ENCODE measurements at places on chromosomes 11 and 22.

DNA sequence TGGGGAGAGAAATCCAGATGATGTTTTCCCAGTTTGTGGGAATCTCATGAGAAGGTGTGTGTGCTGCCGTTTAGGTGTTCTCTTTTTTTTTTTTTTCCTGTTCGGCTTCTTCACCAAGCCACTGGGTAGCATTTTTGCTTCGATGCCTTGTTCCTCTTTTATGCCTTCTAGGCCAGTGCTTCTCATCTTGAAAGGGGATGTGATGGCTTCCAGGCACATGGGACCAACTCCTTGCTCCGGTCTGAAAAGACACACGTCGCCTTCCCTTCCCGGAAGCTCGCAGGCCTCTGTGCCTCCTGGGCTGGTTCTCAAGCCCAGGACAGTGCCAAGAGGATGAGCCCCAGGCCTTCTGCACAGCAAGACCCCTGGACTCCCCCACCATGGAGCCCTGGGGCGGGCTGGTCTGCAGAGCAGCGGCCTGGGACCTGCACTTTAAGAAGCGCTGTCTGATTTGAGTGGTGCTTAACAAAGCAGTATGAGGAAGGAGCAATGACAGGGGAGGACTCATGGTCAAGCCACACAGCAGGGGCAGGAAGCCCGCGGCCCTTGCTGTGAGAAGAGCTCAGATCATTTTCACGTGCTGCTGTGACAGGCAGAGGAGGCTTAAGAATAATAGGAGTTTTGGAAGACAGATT, 158.8 kb downstream of the MPPED1 start:
- DNase-seq, result no peak

- DNase-seq, result peak; percentile 71
Observed at GRCh38 chr22:41501209-41501608, 32.3 kb downstream of the ACO2 start.

- no peak for DNase-seq
Observed at GRCh38 chr11:93537767-93538261, 5.4 kb downstream of the SMCO4 start.

DNA sequence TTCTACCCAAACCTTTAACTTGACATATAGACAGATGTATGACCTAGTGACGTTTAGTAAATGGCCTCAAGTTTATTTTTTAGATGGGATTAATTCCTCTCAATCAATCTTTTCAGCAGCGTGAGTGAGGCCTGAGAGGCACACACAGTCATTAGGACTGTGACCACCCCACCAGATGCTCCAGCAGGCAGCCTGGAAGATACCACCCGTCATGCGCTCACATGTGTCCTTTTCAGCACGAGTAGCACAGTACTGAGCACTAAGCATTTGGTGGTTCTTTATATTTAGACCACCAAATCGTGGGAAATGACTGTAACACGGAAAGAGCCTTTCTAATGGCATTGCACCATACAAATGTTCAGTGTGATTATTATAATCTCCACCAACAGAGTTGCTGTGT, 354.6 kb upstream of the DDI1 start:
- DNase-seq, result no peak

DNA sequence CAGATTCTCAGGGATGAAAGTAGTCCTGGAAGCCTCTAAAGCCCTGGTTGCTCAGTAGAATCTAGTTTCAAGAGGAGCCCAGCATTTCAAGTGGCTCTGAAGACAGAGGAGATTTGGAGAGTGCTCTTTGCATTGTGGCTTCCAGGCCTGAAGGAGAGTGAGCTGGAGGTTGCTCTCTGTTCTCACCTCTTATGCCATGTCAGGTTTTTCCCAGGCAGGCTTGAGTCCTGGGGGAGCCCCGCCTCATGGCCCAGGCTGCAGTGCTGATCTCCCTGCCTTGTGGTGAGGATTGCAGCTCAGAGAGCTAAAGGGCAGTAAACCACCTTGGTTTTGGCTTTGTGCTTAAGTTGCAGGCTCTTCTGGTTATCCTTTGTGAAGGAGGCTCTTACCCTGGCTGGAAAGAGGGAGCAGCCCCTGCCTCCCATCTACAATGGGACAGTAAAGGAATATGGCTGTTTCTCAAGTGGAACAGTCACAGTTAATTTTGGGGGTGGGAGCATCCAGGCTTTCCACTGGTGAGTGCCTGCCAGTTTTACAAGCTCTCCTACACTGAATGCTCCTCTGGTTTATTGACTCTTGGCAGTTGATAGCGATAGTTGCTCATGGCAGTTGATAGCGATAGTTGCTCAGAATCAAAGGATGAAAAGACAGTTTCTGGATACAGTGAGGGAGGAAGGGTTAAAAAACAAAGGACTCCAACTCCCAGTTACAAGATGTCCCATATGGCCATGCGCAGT, 32.6 kb downstream of the RCOR2 start:
- DNase-seq, result no peak

DNA sequence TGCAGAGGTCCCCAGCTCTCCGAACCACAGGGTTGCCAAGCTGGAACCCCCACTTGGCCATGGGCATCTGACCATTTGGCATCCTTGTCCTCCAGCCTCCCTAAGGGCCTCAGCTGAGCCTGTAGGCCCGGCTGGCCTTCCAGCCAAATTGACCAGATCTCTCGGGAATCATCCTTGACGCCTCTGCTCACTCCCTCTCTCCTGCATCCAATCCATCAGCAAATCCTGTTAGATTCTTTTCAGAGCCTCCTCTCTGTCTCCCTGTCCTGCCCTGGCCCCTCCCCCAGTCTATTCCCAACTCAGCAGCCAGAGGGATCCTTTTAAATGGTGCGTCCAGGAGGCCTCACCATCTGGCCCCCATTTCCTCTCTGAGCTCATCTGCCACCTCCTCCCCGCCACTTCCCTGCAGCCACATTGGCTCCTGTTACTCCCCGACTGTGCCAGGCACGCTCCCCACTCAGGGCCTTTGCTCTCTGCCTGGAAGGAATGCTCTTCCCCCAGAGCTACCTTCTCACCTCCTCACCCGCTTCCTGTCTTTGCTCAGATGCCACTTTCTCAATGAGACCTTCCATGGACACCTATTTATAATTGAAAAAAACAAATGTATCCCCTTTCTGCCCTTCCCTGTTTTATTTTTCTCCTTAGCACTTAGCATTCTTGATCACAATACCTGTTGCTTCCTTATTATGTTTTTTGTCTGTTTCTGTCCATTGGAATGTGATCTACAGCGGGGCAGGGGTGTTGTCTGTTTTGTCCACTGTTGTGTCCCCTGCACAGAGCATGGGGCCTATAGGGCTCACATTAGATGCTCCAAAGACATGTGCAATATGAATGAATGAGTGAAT, 78.1 kb downstream of the NFAM1 start:
- DNase-seq, result no peak

DNA sequence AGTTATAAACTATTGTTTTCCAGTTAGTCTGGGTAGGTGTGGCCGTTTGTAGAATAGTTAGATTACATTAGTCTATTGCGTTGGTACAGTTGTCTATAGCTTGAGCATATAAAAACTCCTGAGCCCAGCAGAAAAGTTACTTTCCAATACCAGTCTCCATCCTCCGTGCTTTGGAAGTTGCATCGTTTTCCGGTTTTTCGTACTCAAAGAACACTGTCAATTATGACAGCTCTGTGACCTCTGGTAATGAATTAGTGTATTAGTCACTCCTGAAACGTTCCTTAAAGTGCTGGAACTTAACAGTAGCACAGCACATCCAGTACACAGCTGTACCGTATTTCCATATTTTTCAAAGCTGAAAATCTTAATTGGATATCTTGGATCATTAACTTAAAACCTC, 808 bp upstream of the MSANTD2 start:
- no peak for DNase-seq

- no peak for DNase-seq
Observed at GRCh38 chr22:28837640-28838039, 37.3 kb upstream of the XBP1 start.

- DNase-seq, result no peak
Observed at GRCh38 chr11:130112071-130112830, 42.6 kb downstream of the APLP2 start.

- no peak for DNase-seq
Observed at GRCh38 chr11:125025968-125026367, 37.1 kb upstream of the SLC37A2 start.

DNA sequence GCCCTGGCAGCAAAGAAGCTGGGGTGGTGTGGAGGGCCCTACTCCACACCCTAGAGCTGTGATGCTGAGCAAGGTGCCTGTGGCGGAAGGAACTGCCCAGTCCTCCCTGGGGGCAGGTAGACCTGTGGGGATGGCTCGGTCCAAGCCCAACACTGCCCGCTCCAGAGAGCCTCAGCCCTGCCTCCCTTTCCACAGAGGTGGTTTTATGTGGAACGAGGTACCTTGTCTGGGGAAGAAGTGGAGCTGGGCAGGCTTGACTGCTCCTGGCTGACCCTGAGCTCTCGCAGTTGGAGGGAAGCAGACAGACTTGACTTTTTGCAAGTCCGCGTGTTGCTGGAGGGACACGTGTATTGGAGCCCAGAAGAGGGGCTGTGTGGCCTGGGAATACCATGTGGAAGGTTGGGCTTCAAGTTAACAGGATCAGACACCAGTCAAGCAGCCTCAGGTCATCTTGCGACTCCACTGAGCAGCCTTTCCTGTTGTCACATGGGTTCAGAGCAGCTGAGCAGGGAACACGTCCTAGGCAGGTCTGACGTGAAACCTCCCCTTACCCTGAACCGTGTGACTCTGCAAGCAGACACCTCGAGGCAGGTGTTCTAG, 117.7 kb downstream of the CACNA1I start:
- DNase-seq, result no peak

- no peak for DNase-seq
Observed at GRCh38 chr22:23380230-23380573, 199.9 kb downstream of the IGLL1 start.

DNA sequence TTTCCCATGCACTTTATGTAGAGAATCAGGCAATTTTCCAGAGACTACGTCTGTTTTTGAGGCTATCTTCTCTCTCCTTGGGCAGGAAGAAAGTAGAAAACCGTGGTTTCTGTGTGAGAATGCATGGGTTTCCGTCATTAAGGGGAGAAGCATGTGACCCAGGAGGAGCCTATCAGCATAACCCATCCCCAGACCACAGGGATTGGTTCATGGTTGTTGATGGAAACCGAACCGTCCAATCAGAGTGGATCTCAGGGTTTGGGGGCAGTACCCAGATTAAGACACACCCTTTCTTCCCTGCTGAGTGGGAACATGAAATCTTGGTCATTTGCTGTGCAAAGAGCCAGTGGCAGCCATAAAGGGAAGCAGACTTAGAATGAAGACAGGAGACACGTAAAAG, 517.8 kb downstream of the MN1 start:
- no peak for DNase-seq

DNA sequence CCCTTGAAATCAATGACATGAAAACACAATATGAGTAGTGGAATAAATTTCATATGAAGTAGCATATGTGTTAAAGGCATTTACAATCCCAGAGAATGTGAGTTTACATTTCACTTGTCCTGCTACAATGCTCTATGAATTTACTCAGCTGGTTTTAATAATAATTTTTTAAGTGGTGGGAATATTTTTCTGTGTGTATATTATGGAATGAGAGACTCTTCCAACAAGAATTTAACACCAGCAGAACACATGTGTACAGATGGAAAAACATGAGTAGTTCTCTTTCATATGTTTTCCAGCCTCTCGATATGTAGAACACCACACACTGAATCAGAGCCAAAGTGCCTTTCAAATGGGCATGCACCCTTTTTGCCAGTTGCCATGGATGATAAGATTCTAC, 170.4 kb downstream of the MAML2 start:
- DNase-seq, result no peak

GRCh38 chr11:29231586-29231985, 785.2 kb downstream of the KCNA4 start:
- DNase-seq, result no peak

DNA sequence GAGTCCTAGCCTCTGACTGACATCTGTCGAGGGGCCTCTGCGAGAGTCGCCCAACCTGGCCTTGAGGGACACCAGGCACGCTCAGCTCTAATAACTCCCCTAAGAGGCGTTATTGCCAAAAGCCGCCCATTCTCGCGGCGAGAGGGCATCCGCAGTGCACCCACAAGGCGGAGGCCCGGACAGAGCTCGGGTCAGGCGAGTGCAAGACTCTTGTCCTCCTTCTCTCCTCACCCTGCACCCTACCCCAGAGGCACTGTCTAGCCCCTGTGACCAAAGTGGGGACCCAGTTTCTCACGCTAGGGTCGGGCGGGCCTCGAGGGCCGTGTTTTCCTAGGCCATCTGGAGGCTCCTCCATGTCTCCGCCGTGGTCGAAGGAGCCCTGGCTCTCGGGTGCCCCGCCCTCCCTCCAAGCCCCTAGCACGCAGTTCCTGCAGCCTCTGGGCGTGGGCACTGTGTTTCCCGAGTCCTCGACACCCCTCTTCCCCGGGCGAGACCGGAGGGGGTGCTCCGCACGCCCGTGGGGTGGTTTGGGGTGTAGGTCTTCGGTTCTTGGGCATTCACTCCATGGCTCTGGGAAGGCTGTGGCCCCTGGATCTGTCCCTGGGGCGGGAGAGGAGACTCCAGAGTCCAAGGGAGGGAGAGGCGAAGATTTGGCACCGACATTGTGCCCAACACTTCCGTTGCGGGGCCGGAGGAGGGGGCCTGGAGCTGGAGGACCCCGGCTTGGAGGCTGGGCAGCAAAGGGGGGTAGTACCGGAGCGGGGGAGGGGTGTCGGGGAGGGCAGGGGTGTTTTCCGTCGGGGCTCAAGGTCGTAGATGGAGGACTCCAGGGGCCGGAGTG, 1.0 kb downstream of the CHRM4 start:
- no peak for DNase-seq

GRCh38 chr22:30430933-30431332, 5.4 kb downstream of the MTFP1 start:
- DNase-seq, result no peak

Measured in B cell (primary cell).